ENCODE measurements at places on chromosomes 11 and 22.

DNA sequence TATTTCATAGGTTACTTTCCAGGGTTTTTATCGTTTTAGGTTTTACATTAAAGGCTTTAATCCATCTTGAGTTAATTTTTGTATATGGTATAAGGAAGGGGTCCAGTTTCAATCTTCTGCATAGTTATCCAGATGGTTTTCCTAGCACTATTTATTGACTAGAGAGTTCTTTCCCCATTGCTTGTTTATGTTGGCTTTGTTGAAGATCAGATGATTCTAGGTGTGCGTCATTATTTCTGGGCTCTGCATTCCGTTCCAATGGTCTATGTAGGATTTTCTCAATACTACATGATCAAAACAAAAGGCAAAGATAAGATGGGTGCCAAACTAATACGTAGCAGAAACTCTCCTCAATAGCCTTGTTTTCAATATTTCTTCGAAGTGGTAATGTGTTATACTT is 14.3 kb upstream of the RIC3 start:
- no peak for DNase-seq
- H3K27ac ChIP-seq, result no peak overlapping the region
- H3K4me3 ChIP-seq, result no peak overlapping the region
- no peaks in the 10 kb centered on the region for H3K27me3 ChIP-seq
- no peaks in the 10 kb centered on the region for H3K36me3 ChIP-seq
- no peaks in the 10 kb centered on the region for H3K4me1 ChIP-seq

- no peaks in the 10 kb centered on the region for H3K36me3 ChIP-seq
- no peaks in the 10 kb centered on the region for H3K4me1 ChIP-seq
- H3K27me3 ChIP-seq, result no peaks in the 10 kb centered on the region
These were observed 300.7 kb upstream of the PDGFD start for GRCh38 chr11:104464691-104465090.

GRCh38 chr11:132610791-132611190 is 921.5 kb downstream of the OPCML start:
- H3K4me1 ChIP-seq, result no peaks in the 10 kb centered on the region
- no peaks in the 10 kb centered on the region for H3K36me3 ChIP-seq
- H3K27ac ChIP-seq, result no peak overlapping the region
- DNase-seq, result no peak
- no peak overlapping the region for H3K4me3 ChIP-seq
- H3K27me3 ChIP-seq, result no peaks in the 10 kb centered on the region

DNA sequence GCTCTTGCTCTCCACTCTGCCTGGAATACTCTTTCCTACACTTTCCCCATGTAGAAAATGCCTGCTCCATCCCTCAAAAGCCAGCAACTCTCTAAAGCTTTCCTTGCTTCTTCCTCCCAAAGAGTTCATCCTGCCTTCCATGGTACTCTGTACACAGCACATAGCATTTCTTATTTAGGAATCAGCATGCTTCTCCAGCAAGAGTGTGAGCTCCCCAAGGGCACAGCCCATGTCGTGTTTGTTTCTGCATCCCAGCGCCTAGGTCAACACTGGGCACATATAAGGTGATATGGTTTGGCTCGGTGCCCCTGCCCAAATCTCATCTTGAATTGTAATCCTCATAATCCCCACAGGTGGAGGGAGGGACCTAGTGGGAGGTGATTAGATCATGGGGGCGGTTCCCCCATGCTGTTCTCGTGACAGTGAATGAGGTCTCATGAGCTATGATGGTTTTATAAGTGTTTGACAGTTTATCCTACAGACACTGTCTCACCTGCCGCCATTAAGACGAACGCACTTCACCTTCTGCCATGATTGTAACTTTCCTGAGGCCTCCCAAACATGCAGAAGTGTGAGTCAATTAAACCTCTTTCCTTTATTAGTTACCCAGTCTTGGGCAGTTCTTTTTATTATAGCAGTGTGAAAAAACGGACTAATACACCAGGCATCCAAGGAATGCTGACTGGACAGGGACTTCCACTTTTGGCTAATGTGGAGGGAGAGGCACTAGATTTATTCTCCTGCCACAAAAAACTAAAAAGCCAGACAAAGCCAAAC is 8.2 kb downstream of the VPS37C start:
- H3K27me3 ChIP-seq, result no peaks in the 10 kb centered on the region
- DNase-seq, result no peak
- H3K4me1 ChIP-seq, result no peaks in the 10 kb centered on the region
- H3K36me3 ChIP-seq, result no peaks in the 10 kb centered on the region
- no peak overlapping the region for H3K27ac ChIP-seq

DNA sequence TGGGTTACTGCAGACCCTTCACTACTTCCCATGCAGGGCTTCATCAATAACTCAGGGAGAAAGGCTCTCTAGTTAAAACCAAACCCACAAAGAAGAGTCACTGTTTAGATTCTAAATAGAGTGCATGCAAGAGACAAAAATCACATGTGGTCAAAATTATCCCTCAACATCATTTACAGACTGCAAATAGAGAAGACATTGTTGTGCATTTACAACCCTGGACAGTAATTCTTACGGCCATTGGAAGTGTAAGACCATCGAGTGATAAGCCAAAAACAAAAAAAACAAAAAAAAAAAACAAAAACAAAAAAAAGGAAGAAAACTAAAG is 93.4 kb downstream of the RASSF10 start:
- no peak for DNase-seq
- H3K27me3 ChIP-seq, result no peaks in the 10 kb centered on the region
- H3K27ac ChIP-seq, result no peak overlapping the region

DNA sequence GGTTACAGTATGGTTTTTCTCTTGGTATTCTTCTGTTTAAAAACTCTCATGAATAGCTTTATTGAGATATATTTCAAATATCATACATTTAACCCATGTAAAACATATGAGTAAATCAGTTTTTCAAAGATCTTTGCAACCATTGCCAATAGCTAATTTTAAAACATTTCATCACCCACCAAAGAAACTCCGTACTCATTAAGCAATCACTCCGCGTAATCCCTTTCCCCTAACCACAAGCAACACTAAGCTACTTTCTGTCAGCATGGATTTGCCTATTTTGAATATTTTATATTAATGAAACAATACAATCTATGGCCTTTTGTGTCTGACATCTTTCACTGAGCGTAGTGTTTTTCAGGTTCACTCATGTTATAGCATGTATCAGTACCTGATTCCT is 697.9 kb upstream of the ANO5 start:
- DNase-seq, result no peak
- H3K27me3 ChIP-seq, result no peaks in the 10 kb centered on the region
- H3K4me1 ChIP-seq, result no peaks in the 10 kb centered on the region
- no peak overlapping the region for H3K27ac ChIP-seq
- no peak overlapping the region for H3K4me3 ChIP-seq

GRCh38 chr11:43545610-43546009 is 134.9 kb upstream of the HSD17B12 start:
- H3K4me1 ChIP-seq, result no peaks in the 10 kb centered on the region
- DNase-seq, result no peak
- no peak overlapping the region for H3K27ac ChIP-seq
- H3K4me3 ChIP-seq, result no peak overlapping the region
- no peaks in the 10 kb centered on the region for H3K36me3 ChIP-seq
- peaks cover 7% of the 10 kb centered on the region for H3K27me3 ChIP-seq

DNA sequence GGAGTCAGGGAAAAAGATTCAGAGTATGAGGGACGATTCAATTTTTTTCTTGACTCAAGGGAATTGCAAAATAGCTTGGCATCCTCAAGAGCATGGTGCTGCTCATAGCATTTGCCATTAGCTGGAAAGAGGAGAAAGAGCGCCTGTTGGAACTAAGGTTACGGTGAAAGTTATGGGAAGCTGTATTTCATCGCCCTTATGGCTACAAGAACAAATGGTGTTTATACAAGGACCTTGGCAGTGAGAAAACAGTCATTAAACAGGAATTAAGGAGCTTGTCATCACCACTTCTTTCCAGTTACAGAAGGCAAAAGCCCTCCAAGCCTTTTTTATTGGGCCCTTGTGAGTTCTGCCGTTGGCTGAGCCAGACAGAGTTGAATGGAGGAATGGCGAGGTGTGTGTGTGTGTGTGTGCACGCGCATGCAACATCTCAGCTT is 74.2 kb downstream of the ALX4 start:
- no peaks in the 10 kb centered on the region for H3K4me1 ChIP-seq
- no peak for DNase-seq
- H3K4me3 ChIP-seq, result no peak overlapping the region
- H3K36me3 ChIP-seq, result no peaks in the 10 kb centered on the region
- no peak overlapping the region for H3K27ac ChIP-seq

- no peak for DNase-seq
- H3K27me3 ChIP-seq, result no peaks in the 10 kb centered on the region
- no peaks in the 10 kb centered on the region for H3K4me1 ChIP-seq
These were observed 200.9 kb downstream of the KIF18A start for GRCh38 chr11:27907091-27907490.

DNA sequence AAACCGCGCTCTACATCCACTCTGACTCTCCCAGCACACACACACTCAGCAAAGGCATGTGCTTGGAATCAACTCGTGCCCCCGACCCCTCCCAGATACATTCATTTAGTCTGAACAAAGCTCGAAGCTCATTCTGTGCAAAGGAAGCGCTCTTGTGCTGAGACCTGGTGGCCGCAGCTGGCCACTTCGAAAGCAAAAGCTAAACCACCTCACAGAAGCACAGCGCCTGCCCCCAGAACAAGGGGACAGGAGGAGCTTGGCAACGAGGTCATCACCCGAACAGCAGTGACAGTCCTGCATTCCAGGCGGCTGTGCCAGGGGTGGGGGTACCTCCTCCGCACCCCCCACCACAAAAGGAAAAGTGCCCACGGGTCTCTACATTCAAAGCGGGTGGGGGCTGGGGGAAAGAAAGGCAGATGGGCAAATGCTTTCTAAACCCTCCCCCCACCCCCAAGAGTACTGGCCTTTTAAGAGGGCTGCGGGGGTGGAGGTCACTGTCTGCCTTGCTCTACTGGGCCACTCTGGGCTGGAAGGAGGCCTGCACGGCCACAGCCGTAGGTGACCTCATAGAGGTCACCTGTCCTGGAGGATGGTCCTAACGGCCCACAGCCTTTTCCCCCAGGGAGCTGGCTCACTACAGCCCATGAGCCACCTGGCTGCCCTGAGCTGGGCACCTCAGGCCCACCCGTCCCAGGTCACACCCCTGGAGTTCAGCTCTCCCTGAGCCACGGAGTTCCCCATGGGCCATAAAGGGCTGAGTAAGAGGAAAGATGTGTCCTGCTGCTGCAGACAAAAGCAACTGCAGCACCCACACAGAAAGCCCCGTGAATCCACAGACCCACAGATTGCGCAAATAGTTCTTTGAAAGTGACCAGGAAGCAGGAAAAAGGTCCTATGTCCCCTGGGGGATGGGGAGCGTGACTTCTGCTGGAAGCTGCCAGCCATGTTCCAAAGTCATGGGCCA is 21.3 kb downstream of the CBX7 start:
- no peak overlapping the region for H3K27ac ChIP-seq
- no peak for DNase-seq
- no peaks in the 10 kb centered on the region for H3K4me1 ChIP-seq
- H3K36me3 ChIP-seq, result peaks cover 19% of the 10 kb centered on the region
- no peaks in the 10 kb centered on the region for H3K27me3 ChIP-seq
- no peak overlapping the region for H3K4me3 ChIP-seq

DNA sequence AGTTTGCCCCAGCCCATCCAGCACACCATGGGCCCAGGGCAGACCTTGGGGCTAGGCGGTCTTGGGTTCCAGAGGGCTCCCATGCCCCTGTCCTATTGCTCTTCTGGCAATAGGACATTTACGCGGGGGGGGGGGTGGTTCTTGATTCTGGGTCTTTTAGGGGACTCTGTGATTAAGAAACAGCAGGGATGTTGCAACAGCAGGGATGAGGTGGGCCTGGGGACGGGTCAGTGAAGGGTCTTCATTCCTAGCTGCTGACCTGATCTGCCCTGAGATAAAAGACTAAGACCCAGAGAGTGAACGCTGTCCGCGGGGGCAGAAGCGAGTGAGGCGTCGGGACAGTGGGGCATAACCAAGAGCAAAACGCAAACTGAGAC is 418 bp upstream of the ADAMTS15 start:
- peak overlapping the region; percentile 25 for H3K4me3 ChIP-seq
- peaks cover 5% of the 10 kb centered on the region for H3K4me1 ChIP-seq
- no peak overlapping the region for H3K27ac ChIP-seq
- no peak for DNase-seq
- H3K36me3 ChIP-seq, result no peaks in the 10 kb centered on the region

DNA sequence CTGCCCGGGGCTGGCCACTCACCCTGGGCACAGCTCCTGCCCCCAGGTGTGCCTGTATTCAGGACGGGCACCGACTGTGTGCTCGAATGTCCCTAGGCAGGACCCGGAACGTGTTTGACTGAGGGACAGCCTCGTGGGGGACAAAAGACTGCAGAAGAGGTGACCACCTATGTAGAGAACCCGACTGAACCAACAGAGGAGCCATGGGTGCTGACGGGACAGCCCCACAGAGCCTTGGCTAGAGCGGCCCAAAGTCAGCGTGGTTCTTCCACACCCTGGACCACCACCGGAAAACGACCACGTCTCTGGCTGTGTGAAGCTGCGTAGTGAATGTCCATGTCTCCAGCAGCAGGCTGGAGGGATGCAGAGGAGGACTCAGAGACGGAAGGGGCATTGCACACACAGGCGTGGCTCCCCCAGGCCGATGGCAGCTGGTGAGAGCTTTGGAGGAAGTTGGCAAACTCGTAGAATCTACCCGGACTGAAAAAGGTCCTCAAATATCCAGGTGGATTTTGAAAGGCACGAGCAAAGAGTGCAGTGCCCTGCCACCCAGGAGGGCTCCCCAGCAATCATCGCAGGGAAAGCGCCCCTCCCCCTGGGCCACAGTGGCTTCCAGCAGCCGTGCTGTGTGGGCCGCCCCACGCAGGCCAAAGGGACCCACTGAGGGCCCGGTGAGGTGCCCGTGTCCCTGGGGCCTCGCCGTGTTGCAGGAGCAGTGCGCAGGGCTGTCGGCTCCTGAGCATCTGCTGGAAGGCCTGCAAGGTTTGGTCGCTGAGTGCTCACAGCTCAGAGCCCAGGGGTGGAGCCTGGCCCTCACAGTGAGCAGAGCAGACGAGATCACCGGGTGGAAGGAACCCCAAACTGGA is 17.5 kb upstream of the MUC5B start:
- H3K4me1 ChIP-seq, result peaks cover 3% of the 10 kb centered on the region
- no peak overlapping the region for H3K27ac ChIP-seq
- peaks cover 3% of the 10 kb centered on the region for H3K27me3 ChIP-seq
- H3K36me3 ChIP-seq, result no peaks in the 10 kb centered on the region
- H3K4me3 ChIP-seq, result no peak overlapping the region

DNA sequence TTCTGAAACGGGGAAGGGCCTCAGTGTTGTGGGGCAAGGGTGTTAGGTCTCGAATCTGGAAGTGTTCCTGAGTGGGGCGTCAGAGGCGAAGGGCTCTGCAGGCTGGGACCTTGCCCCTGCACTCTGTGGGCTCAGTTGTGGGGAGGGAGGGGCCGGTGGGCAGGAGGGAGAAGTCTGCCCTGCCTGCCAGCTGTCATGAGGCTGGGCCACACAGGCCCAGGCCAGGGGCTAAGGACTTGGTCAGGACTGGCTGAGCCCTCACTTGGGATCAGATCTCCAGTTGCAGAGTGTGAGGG is at the start of gene CRACR2B:
Gene CRACR2B, plus strand, starts transcription at position 23 of the 296 bp plus-strand sequence. CDS start 689 bp downstream, outside the sequence.
- peak within 1 kb of the TSS; percentile 57 for H3K4me3 ChIP-seq
- peaks cover 51% of the 10 kb centered on the region for H3K27me3 ChIP-seq
- H3K4me1 ChIP-seq, result peaks cover 38% of the 10 kb centered on the region
- H3K36me3 ChIP-seq, result peaks cover 18% of the 10 kb centered on the region
- H3K27ac ChIP-seq, result peak within 1 kb of the TSS; percentile 48
